ENCODE measurements at places on chromosomes 1 and 21.

DNA sequence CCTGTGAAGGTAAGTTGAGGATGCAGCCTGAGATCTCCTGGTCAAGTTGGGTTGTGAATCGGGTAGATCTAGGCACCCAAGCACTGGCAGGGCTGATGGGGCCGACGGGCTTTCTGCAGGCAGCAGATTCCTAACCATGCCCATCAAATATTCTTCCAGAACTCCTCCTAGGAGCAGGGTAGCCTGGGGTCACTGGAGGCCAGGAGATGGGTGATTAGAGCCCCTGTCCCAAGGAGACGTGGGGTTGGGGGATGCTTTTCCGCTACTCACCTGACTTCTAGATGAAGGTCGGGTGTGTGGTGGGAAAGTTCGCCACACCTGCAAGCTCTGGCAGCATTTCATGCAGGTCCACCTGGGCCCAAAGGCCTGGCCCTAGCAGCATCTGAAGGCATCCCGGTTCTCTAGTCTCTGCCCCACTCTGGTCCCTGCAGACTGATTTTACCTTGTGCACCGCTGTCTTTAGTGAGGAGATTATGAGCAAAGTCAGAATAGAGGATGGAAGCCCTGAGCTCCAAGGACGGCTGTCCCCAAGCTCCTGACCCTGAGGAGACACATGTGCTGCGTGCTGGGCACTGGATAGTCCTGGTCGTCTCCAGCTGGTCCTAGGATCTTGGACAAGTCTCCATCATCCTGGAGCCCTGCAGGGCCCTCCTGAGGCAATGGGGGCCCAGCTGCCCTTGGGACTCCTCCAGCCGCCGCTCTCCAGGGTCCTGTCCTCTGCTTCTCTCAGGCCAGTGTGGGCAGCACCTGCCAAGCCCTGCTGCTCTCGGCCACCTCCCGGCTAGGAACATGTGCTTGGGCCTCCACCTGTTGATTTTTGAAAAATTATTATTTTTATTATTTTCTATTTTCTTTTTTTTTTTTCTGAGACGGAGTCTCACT lies 21.8 kb upstream of the C2CD2 start:
- H3K36me3 ChIP-seq, result no peaks in the 10 kb centered on the region
- DNase-seq, result no peak
- H3K4me1 ChIP-seq, result peaks cover 6% of the 10 kb centered on the region
- H3K4me3 ChIP-seq, result no peak overlapping the region

DNA sequence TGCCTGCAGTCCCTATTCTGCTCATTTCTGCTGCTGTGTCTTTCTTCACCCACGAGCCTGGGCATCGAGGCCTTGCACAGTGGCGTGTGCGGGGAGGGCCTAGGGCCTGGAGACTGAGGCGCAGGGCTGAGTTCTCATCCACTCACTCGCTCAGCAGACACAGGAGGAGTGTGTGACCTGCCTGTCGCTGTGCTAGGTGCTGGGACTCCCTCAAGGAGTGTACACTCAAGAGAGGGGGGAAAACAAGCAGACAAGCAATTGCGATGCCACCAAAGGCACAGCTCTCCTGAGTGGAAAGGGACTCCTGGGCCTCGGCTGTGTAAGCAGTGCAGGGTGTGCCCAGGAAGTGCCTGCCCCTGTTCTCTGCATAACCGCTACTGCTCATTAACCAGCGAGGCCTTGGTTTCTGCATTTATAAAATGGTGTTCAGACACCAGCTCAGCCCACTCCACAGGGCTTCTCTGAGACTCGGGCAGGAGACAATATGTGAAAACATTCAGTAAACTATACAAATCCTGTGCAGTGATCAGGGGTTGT lies 4.2 kb downstream of the RD3 start:
- H3K27me3 ChIP-seq, result peaks cover 5% of the 10 kb centered on the region
- H3K27ac ChIP-seq, result no peak overlapping the region
- no peaks in the 10 kb centered on the region for H3K36me3 ChIP-seq

DNA sequence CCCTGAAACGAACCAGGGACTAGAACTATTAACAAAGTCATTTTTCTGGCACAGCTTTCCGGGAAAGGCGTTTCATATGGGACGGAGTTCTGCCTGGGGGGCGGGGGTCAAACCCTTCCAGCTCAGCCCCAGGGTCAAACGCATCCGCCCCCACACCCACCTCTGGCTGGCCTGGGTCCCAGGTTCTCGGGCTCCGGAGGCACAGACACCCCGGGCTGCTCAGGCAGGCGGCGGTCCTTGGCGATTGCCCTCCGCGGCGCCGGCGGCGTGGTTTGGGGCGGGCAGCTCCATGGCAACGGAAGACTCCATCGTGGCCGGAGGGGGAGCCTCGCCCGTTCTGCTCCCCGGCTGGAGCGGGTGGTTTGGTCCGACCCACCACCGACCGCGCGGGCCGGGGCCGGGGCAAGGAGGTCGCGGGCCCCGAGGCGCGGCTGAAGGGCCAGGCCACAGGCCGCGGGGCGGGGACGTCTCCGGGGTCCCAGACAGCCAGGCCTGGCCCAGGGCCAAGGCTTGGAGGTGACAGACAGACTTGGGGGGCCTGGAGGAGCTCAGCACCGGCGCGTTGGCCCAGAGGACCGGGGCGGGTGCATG lies at the start of gene CFAP74:
Gene CFAP74, minus strand, starts transcription at position 246 of the 591 bp plus-strand sequence. CDS start 12,830 bp downstream, outside the sequence.
- no peak within 1 kb of the TSS for H3K4me3 ChIP-seq
- no peaks in the 10 kb centered on the region for H3K4me1 ChIP-seq
- H3K27me3 ChIP-seq, result peaks cover 6% of the 10 kb centered on the region
- no peaks in the 10 kb centered on the region for H3K36me3 ChIP-seq
- peak; percentile 90 for DNase-seq
- no peak within 1 kb of the TSS for H3K27ac ChIP-seq

DNA sequence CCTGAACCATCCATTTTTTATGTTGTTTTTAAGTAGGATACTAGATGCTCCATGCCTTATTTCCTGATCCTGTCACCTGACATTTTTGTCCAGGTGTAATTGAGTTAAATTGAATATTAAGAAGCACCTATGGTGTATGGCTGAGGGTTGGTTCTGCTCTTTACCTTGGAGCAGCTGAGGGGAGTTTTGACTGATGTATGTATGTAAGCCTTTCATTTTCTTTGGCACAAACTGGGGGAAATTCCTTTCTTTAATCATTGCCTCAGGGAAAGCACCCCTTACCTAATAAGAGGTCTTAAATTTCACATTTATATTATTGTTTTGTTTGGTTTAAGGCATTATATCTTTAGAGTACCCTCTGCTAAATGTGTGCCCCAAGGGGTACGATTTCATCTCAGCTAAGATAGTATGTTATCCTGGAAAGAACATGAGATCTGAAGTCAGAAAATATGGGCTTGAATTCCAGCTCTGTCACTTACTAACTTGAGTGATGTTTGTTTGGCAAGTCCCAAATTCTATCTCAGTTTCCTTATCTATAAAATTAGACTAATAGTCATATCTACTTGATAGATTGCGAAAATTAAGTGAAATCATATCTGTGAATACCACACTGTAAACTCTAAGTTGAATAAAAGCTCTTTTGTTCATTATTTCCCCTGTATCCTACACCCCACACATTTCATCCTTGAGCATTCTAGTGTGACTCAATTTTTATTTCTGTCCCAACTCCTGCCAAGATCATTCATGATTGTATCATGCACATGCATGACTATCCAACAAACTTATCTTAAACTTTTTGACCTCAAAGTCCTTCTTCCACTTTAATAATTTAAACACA lies 57.7 kb upstream of the NUF2 start:
- H3K36me3 ChIP-seq, result no peaks in the 10 kb centered on the region
- H3K27me3 ChIP-seq, result no peaks in the 10 kb centered on the region
- H3K4me3 ChIP-seq, result no peak overlapping the region
- no peaks in the 10 kb centered on the region for H3K4me1 ChIP-seq
- H3K27ac ChIP-seq, result no peak overlapping the region
- DNase-seq, result no peak

GRCh38 chr1:3690282-3691065 lies 38.2 kb downstream of the TP73 start:
- DNase-seq, result no peak
- no peak overlapping the region for H3K27ac ChIP-seq
- no peaks in the 10 kb centered on the region for H3K36me3 ChIP-seq
- H3K4me1 ChIP-seq, result peaks cover 9% of the 10 kb centered on the region
- H3K4me3 ChIP-seq, result no peak overlapping the region

DNA sequence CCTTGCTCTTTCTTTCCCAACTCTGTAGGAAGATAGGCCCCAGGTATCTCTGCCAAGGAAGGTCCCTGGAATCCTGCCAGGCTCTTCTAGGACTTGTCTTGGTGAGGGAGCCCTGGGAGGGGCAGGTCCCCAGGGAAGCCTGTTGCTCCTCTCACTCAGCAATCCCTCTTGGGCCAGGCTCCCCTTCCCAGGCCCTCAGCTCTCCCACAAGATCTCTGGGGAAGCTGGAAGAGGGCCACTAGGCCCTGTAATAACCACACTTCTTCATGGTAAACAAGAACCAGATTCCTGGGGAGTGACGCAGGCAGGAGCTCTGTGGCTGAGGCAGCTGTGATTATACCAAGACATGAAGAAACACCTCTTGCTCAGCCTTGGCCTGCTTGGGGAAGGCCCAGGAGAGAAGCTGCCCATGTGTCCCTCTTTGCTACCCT lies 9.9 kb upstream of the MAPKAPK2 start:
- no peak overlapping the region for H3K4me3 ChIP-seq
- H3K36me3 ChIP-seq, result no peaks in the 10 kb centered on the region
- no peak overlapping the region for H3K27ac ChIP-seq
- H3K27me3 ChIP-seq, result no peaks in the 10 kb centered on the region

GRCh38 chr1:87684194-87684593 lies 355.5 kb downstream of the LMO4 start:
- no peak overlapping the region for H3K27ac ChIP-seq
- H3K4me1 ChIP-seq, result peaks cover 28% of the 10 kb centered on the region
- no peaks in the 10 kb centered on the region for H3K36me3 ChIP-seq
- no peak for DNase-seq
- H3K4me3 ChIP-seq, result peak overlapping the region; percentile 47

- H3K4me1 ChIP-seq, result peaks cover 4% of the 10 kb centered on the region
- no peak overlapping the region for H3K4me3 ChIP-seq
- DNase-seq, result no peak
- H3K27ac ChIP-seq, result no peak overlapping the region
- H3K36me3 ChIP-seq, result peaks cover 8% of the 10 kb centered on the region
- peaks cover 3% of the 10 kb centered on the region for H3K27me3 ChIP-seq
Measured at GRCh38 chr1:155607708-155608107, 2.3 kb upstream of the MSTO1 start.

- H3K4me1 ChIP-seq, result no peaks in the 10 kb centered on the region
- DNase-seq, result no peak
- no peaks in the 10 kb centered on the region for H3K36me3 ChIP-seq
- H3K4me3 ChIP-seq, result no peak overlapping the region
- H3K27me3 ChIP-seq, result no peaks in the 10 kb centered on the region
Measured at GRCh38 chr1:193700710-193701355, 514.4 kb upstream of the B3GALT2 start.

DNA sequence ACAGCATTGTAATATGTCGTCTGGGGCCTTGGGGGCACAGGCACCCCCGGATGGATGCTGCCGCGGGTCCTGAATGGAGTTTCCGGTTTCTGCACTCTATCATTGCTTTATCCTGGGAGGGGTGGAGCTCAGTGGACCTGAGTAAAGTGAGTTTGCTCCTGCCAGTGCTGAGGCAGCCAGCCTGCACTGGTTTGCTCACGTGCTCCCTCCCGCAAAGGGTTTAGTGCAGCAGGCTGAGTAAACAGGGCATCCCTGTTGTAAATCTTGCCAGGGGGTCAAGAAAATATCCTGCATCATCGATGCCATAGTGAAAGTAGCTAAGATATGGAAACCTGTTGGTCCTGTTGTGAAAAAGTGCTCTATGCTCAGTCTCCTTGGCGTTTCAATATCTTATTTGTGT lies 85.6 kb upstream of the BRINP3 start:
- no peaks in the 10 kb centered on the region for H3K27me3 ChIP-seq
- no peaks in the 10 kb centered on the region for H3K36me3 ChIP-seq
- no peak overlapping the region for H3K27ac ChIP-seq
- H3K4me3 ChIP-seq, result no peak overlapping the region
- no peak for DNase-seq

GRCh38 chr1:243855616-243856318 lies 5.7 kb upstream of the AKT3 start:
- peak; percentile 7 for DNase-seq
- peaks cover 15% of the 10 kb centered on the region for H3K4me1 ChIP-seq
- H3K36me3 ChIP-seq, result no peaks in the 10 kb centered on the region

DNA sequence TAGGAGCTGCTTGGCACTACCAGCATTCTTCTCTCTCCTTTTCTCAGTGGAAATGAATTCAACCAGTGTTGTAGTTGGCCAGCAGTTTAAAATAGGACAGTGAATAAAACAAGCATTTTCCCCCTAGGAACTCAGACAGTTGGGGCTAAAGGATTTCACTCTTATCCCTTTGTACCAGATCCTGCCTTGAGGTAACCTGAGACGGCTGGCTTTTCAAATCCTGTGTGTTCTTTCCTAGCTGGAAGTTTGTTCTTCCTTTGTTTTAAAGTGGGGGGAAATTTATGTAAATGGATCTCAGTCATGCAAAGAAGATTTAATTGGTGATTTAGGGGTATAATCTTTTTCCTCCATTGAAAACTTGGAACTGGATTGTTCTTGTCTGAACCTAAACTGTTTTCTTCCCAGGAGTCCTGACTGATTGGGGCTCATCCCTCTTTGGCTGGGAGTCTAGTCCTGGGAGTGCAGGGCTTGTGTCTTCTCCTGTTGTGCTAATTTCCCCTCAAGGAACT lies 23.3 kb downstream of the ZP4 start:
- peaks cover 9% of the 10 kb centered on the region for H3K4me1 ChIP-seq
- no peaks in the 10 kb centered on the region for H3K36me3 ChIP-seq
- no peak for DNase-seq
- no peak overlapping the region for H3K27ac ChIP-seq
- no peak overlapping the region for H3K4me3 ChIP-seq
- H3K27me3 ChIP-seq, result peaks cover 2% of the 10 kb centered on the region

DNA sequence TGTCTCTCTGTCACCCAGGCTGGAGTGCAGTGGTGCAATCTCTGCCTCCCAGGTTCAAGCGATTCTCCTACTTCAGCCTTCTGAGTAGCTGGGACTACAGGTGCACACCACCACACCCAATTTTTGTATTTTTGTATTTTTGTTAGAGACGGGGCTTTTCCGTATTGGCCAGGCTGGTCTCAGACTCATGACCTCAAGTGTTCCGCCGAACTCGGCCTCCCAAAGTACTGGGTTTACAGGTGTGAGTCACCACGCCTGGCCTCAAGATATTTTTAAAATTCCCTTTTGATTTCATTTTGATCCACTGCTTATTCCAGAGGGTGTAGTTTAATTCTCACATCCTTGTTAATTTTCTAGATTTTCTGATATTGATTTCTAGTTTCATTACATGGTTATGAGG lies 3.8 kb downstream of the IFI44L start:
- no peaks in the 10 kb centered on the region for H3K4me1 ChIP-seq
- H3K36me3 ChIP-seq, result no peaks in the 10 kb centered on the region
- no peaks in the 10 kb centered on the region for H3K27me3 ChIP-seq
- no peak overlapping the region for H3K4me3 ChIP-seq
- no peak overlapping the region for H3K27ac ChIP-seq

GRCh38 chr1:22944346-22945055 lies 28.2 kb downstream of the LACTBL1 start:
- no peaks in the 10 kb centered on the region for H3K36me3 ChIP-seq
- H3K27ac ChIP-seq, result no peak overlapping the region
- no peaks in the 10 kb centered on the region for H3K4me1 ChIP-seq
- H3K4me3 ChIP-seq, result no peak overlapping the region

DNA sequence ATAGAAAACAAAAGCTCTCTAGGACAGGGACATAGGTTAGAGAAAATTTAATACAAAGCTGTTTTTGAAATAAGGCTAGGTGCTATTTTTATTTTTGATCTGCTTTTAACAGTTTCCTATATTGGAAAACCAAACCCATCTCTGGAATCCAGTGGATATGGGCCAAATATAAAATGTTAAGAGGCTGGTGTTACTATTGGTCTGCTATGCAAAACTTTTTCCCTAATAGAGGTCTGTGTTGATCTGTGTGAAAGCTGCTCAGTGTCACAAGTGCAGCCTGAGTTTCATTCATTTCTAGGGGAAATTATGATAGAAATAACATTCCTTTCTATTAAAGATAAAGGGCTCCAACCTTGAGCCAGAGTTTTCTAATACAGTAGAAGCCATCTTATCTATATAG lies 116.4 kb downstream of the OLFML2B start:
- H3K27me3 ChIP-seq, result no peaks in the 10 kb centered on the region
- no peaks in the 10 kb centered on the region for H3K4me1 ChIP-seq
- no peaks in the 10 kb centered on the region for H3K36me3 ChIP-seq
